ENCODE measurements at places on chromosomes 12 and 14.

DNA sequence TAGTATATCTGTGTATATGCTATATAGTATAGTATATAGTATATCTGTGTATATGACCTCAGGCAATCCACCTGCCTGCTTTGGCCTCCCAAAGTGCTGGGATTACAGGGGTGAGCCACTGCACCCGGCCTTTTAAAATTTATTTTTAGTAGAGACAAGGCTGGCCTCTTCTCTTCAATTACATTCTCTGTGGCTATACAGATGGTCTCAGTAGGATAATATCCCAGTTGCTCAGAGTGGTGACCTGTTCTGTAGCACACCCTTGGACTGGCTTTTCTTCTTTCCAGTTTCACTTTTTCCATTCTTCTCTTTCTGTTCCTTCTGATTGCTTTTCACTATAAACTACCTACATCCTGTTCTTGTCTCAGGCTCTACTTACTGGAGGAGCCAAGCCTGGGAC lies 3.1 kb upstream of the NFATC4 start:
- DNase-seq = no peak

DNA sequence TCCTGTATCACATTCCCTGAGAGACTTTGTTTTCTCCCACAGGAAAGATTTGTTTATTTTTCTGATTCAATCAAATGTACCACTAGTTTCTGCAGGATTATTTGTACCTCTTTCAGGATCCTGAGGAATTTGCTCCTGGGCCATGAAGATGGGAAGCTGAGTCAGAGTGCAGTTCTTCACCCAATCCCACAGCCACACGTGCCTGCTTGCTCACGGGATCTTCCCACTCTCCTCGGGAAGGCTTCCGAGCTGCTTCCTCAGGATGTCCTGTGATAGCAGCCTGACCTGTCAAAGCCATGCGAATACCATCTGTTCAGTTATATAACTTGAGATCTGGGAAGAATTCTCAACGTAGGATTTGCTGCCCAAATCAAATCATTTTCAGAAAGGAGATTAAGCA lies 41.8 kb upstream of the HIF1A start:
- DNase-seq = no peak

- DNase-seq = no peak
Observed at GRCh38 chr12:1810201-1810930, 10.0 kb upstream of the LRTM2 start.

- no peak for DNase-seq
Observed at GRCh38 chr12:27331291-27331926, 1.2 kb upstream of the BMAL2 start.

DNA sequence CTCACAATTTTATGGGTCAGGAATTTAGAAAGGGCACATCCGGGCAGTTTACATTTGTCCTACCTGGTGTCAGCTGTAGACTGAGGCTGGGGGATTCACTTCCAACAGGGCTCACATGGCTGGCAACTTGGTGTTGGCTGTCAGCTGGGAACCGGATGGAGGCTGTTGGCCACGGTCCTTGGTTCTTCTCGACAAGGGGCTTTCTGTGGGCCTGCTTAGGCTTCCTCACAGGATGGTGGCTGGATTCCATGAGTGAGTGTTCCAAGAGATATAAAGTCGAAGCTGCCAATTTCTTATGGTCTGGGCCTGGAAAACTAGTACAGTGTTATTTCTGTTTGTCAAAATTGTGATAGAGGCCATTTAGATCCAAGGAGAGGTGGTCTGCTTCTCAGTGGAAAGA lies 127.9 kb downstream of the PTCSC3 start:
- DNase-seq = no peak

DNA sequence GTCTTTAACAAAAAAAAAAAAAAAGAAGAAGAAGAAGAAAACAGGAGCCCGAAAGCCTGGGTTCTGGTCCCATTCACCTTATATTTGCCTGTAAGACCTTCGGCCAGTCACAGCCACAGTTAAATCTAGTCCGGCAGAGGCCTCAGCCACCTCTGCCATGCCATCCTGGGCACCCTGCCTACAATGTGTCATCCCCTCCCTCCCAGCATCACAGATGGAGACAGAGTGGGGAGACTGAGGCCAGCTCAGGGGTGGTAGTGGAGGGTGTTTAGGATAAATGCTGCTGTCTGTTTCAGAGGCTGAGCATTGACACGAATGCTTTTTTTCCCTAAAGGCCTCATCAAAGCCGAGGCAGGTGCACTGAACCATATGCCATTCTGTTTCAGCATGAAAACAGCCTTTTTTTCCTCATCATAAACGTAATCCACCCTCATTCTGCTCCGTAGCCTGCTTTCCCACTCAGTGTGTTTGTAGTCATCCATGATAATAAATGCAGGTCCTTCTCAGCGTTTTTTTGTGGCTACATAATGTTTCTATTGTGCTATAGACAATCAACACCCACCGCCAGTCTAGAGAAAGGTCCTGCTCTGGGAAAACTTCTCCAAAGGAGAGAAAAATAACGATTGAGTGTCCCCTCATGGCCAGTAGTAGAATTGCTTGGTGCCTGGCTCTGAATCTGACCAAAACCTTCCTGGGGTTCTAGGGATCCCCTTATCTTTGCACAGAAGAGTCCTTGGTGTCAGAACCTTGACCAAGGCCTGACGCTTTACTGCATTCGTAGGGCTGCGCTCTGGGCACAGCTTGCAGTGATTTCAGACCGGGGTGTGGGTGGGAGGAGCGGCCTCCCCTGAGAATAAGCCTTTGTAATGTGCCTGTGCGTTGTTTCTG lies 41.1 kb upstream of the TSPAN9 start:
- no peak for DNase-seq

GRCh38 chr12:128737292-128737966 lies 86.3 kb downstream of the SLC15A4 start:
- no peak for DNase-seq

GRCh38 chr12:6684609-6685008 lies 4.6 kb downstream of the ZNF384 start:
- no peak for DNase-seq

GRCh38 chr14:89760086-89760485 lies 194.4 kb downstream of the EFCAB11 start:
- DNase-seq = no peak

- no peak for DNase-seq
Observed at GRCh38 chr14:57567220-57567619, 73.6 kb upstream of the CCDC198 start.

All from stimulated activated CD4-positive, alpha-beta T cell treated with anti-CD3 and anti-CD28 coated beads, TNF-alpha, amount 100 ng/mL, for 1 hour (primary cell).